ENCODE measurements at places on chromosomes 7 and 10.
A peak's percentile ranks its signal among the peaks of the same experiment; 100 is the strongest.

DNA sequence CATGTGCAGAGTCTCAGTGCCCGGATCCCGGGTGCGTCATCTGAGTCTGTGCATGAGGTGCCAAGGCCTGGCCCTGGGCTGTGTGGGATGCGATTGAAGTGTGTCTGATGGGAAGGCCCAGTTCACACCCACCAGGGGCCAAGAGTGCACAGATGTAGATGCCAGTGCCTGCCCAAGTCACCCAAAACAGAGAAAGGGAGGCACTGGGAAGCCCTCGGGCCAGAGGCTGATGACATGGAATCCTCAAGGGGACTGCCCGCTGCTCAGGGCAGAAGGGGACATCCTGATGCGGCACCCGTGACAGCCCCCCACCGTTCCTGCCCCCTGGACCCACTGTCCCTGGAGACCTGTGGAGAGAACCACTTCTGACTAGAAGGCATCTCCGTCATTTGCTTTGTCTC lies 72.2 kb upstream of the ZNF479 start:
- no peak for DNase-seq

- DNase-seq, result peak; percentile 62
These were observed 1.1 kb downstream of the TRIM8 start for GRCh38 chr10:102645388-102645740.

DNA sequence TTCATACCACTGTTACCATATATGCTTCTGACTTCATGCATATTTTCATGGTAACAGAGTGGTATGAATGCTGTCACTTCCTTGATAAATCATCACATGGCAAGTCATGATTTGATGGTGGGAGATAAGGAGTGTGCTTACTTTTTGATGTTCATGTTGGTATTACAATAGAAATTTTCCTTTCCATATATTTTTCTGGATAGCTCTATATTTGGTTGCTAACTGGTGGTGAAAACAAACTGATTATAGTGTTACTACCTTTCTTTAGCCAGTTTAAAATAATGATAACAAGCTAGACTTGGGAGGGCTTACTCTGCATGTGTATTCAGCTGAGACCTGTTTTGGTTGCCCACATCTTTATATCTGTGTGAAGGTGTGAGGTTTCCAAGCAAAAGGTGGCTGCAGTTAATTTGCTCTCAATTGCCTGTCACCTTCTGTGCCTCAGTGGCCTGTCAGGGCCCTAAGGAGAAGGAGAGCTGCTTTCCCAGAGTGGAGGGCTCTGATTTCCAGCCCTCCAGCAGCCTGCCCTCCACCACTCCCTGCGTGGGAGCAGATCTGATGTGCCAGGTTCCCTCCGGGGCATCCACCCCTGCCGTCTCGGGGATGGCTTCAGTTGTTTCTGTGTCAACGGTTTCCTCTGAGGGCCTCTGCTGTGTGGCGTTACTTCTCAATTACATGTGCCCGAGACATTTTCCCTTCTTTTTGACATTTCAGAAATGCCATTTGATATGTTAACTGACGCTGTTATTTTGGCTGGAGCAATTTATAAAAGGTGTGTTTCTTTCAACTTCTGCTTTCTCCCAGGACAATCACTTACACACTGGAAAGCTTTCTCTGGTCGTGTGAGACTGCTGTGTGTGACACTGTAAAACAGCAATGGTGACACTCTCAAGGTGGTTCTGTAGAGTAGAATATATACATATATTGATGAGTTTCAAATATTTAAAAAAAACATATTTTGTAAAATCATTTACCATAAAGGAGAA lies 107.7 kb upstream of the KLF6 start:
- no peak for DNase-seq

DNA sequence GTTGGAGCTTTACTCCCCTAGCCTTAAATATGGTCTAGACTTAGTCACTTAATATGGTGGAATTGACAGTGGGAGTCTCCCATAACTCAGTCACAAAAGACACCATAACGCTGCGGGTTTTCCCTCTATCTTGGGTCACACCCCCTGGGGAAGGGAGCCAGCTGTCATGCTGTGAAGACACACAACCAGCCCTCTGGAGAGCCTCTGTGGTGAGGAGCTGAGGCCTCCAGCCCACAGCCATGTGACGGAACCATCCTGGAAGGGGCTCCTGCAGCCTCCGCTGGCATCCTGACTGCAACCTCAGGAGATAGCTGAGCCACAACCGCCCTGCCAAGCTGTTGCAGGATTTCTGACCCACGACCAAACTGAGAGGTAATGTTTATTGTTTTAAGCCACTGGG lies 37.9 kb downstream of the PAXIP1 start:
- no peak for DNase-seq

DNA sequence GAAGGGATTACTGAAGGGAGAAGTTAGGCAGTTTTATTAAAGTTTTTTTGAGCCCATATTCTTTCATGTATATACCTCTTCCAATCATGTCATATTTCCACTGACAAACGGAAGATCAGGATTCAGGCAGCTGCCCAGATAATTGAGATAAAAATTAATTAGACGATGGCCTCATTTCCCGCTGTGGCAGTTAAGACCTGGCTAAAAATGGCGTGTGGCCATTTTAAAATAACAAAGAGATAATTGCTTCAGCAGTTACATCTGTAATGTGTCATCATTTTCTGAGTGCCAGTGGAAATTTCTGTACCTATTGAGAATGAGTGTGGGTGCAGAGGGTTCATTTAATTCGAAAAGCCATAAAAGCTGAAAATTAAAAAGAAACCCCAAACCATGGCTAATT lies 215.1 kb downstream of the STK31 start:
- DNase-seq, result no peak

GRCh38 chr10:123150271-123150985 lies 2.5 kb downstream of the HMX2 start:
- DNase-seq, result no peak

- DNase-seq, result no peak
These were observed 26.7 kb downstream of the CREB3L2 start for GRCh38 chr7:137975221-137975620.

Measured in SW 1271 (cell line).